ENCODE measurements at places on chromosomes 6 and 20. TPM values are rescaled to one million over a fixed set of nuclear protein-coding genes. Genes with fewer than 3 reads are reported as not detected.

The BPI gene
- not detected for total RNA-seq

The PPP1R16B gene
- total RNA-seq, result 0.03 TPM

The ZNF831 gene
- not detected for total RNA-seq

The VEGFA gene
- total RNA-seq, result 64.5 TPM

The QRSL1 gene
- 14.2 TPM for total RNA-seq

The DACT2 gene
- total RNA-seq, result not detected

The PACRG gene
- total RNA-seq, result not detected

The NUDT3 gene
- 19.2 TPM for total RNA-seq

The AGER gene
- not detected for total RNA-seq

The SRMS gene
- total RNA-seq, result not detected

The RNF146 gene
- total RNA-seq, result 14.6 TPM

The SLC44A4 gene
- not detected for total RNA-seq

The FAM209B gene
- not detected for total RNA-seq

The TREML2 gene
- total RNA-seq, result not detected

The ZSCAN23 gene
- 0.84 TPM for total RNA-seq

The CLDN20 gene
- total RNA-seq, result not detected

DNA sequence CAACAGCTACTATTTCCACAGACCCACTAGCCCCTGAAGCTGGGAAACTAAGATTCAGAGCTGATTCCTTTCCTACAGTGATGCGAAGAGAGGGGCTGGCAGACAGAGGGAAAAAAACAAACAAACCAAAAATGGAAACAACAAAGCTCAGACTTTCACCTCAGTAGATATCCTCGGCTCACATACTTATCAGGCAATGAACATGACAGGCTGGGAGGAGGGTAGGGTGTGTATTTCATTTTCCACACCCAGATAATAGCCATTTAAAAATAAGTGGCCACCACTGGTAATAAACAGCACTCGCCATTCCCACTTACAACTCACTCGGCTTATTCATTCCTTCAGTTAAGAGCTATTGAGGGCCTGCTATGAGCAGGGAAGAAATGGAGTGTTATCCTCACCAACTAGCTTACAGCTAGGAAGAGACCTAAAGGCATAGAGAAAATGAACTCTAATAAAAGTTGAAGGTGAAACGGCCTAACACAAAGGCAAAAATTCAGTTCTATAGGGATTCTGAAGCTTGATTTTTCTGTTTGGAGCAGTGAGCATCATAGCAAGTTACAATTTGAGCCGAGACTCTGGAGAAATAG lies 32.0 kb upstream of the SPTLC3 start:
- DNase-seq, result no peak

DNA sequence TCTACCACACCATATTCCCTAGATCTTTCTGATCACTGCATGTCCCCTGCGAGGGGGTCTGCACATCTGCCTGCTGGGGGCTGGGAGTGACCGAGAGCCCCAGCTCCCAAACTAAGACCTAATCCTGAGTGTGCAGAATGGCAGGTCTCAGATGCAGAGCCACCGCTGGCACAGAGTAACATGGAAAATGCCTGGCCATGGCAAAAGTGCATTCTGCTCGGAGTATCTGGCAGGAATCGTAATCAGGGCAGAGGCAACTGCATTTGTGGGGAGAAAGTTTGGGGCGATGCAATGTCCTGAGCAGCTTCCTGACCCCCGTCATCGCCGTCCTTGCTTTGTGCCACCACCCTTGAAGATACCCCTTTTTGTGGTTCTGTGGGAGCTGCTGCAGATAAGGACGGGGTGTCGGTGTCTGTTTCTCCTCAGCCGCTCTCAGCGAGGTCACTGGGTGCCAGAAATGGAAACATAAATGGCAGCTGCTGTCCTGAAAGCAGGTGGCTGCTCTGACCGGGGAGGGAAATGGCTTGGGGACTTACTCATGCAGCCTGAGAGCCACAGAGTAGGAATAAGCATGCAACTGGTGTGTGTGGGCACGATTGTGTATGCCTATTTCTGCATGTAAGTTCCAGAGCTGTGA lies 157.9 kb downstream of the LY86 start:
- peak; percentile 16 for DNase-seq

DNA sequence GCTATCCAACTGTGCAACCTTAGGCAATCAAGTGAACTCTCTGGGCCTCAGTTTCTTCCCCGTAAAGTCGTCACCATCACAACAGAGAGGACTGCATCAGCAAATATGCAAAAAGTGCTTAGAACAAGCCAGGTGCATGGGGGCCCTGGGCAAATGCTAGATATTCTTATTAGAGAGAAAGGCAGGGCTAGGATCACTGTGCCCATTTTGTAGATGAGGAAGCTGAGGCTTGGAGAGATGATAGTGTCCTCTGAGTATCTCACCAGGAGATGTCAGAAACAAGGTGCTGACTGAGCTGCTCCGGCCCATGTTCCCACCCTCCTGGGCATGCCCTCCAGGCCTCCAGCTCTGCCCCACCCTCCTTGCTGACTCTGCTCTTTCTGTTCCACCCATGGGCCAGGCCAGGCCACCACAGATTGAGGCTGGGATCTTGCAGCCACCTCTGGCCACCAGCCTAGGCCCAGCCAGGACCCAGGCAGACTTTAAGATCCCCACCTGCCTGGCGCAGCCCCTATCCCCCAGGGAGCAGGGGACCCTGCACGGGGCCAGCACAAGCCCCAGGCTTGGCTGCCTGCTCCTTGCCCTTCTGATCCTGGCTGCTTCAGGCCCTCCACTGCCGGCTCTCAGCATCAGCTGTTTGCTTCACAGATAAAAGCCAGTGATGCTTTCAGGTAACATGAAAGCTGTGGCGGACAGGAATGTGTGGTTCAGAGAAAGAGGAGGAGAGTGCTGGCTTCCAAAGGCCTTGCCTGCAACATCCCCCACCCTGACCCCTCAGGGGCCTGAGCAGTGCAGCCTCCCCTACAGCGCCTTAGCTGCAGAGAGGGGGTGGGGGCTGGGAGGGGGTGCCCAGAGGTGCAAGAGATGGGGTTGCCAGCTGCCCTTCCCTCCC lies 47.6 kb downstream of the GRM4 start:
- DNase-seq, result no peak

DNA sequence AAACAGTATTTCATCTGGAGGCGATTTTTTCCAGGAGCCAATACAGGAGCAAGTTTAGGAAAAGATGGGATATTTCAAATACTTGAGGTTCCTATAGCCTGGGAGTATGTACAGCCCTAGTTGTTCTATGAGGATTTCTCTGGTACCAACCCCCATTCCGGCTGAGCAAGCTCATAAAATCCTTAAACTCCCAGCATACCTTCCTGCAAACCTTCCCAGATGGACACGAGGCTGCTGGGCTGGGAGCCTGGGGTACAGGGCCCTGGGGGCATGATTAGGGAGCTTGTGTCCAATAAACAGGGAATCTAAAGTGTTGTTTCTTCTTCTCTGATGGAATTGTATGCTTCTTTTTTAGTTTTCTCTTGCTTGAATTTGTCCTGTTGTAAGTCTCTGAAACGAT lies 1.5 kb downstream of the PRRC2A start:
- DNase-seq, result no peak

- DNase-seq, result no peak
Measured at GRCh38 chr6:149045404-149045803, 272.1 kb upstream of the TAB2 start.

DNA sequence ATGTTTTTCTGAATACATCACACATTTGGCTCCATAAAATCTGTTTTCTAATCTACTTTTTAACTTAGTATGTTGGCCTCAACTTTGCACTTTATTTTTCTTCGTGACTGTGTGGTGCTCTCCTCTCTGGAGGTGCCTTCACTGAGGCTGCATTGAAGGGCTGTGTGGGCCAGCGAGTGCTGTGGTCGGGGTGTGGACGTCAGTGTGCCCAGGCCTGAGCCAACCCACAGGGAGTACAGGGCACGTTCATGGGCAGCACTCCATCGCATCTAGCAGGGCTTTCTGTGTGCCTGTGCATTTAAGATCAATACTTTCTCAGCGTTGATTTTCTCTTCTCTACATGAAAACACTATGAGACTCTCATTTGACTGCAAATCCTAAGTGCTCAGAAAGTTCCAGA lies 37.8 kb downstream of the DACT2 start:
- DNase-seq, result no peak

GRCh38 chr6:47424436-47424836 lies 53.2 kb upstream of the CD2AP start:
- DNase-seq, result no peak

DNA sequence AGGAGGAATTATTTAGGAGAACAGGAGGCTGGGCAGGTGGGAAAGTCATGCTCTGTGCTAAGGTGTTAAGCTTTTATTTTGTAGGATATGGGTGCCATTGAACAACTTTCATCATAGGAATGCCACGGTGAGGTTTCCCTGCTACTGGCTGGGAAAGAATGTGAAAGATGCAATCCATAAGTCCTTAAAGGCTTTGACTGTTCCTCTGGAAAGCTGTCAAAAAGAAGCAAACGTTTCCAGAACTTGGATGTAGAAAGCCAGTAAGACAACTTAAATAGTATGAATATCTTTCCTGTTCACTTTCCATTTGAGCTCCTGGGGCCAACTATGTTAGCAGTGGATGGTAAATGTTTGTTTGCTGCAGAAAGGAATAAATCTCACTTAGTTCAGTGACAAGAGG lies 574.4 kb downstream of the RNF144B start:
- DNase-seq, result no peak

GRCh38 chr20:4867051-4867450 lies 134.3 kb downstream of the SLC23A2 start:
- DNase-seq, result no peak

DNA sequence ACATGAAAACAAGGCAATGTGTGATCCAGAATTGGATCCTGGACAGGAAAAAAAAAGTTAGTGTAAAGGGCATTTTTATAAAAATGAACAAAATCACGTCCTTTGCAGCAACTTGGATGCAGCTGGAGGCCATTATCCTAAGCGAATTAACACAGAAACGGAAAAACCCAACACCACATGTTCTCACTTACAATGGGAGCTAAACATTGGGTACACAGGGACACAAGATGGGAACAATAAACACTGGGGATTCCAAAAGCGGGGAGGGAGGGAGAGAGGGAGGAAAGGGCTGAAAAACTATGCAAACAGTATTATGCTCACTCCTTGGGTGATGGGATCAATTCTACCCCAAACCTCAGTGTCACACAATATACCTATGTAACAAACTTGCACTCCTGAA lies 91.4 kb upstream of the BTBD3 start:
- DNase-seq, result no peak

GRCh38 chr6:119542037-119542436 lies 192.5 kb upstream of the MAN1A1 start:
- no peak for DNase-seq

DNA sequence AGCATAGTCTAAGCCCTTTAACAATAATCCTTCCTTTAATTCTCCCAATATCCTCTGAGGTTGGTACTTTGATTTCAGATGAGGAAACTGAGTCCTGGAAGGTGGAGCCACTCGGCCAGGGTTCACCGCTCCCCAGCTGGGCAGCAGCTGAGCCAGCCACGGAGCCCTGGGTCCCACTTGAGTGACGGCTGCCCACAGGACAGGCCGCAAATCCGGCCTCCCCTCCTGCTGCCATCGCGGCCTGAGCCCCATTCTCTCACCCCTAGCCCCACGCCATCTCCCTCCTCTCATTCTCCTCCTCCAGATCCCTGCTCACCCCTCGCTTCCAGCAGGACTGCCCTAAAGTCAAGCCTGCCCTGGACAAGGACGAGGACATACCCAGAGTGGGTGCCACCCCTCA lies 41.4 kb downstream of the AGPAT4 start:
- no peak for DNase-seq
